Esophagus squamous epithelium (tissue), 5 donors: ENCODE measurements at places on chromosomes 13 and 19.

GRCh38 chr13:102648046-102648445 lies 46.8 kb downstream of the METTL21C start:
- DNase-seq, result no peak

DNA sequence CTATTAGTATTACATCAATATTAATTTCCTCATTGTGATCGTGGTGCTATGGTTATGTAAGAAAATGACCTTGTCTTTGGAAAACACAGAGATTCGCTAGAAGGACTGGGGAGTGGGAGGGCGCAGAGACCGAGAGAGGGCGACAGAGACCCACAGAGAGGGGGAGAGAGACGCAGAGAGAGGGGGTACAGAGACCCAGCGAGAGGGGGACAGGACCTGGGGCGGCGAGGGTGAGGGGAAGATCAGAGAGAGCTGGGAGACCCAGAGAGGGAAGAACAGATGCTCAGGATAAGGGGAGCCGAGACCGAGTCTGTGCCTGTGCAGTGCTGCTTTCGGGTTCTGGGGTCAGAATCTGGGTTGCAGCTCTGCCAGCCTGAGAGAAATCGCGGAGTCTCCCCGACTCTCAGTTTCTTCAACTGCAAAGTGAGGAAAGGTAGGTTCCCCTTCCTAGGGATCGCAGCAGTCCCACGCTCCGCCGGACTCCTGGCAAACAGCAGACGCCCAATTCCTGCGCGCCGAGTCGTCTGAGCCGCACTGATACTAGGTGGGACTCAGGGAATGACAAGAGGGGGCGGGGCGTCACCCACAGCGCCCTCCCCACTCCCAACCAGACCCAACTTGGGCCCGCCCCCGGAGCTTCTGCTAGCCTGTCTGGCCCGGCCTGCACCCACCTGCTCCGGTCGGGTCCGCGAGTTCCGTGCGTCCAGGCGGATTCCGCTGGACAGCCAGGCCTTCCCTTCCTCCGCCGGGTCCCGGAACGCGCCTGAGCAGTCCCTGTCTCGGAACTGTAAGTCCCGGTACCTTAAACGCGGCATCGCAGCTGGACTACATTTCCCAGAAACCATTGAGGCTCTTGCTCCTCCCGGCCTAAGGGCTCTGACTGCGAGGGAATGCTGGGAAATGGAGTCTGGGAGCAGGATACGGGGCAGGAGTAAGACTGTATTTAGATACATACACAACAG lies 15.3 kb downstream of the IZUMO2 start:
- DNase-seq, result no peak

DNA sequence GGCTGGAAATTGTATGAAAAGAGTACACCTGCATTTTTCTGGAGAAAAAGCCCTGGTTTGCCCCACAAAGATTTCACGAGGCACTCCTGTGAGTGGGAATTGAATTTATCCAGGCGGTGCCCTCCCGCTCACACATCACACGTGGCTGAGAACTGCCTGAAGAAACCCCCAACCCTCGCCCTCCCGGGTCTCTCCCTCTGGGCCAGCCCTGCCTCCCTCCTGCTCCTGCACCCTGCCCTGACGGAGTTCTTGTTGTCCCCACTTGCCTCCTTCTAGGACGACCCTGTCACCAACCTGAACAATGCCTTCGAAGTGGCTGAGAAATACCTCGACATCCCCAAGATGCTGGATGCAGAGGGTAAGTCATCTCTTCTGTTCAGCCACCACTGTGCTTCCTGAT lies 35.2 kb downstream of the CAPN12 start:
- DNase-seq, result no peak

DNA sequence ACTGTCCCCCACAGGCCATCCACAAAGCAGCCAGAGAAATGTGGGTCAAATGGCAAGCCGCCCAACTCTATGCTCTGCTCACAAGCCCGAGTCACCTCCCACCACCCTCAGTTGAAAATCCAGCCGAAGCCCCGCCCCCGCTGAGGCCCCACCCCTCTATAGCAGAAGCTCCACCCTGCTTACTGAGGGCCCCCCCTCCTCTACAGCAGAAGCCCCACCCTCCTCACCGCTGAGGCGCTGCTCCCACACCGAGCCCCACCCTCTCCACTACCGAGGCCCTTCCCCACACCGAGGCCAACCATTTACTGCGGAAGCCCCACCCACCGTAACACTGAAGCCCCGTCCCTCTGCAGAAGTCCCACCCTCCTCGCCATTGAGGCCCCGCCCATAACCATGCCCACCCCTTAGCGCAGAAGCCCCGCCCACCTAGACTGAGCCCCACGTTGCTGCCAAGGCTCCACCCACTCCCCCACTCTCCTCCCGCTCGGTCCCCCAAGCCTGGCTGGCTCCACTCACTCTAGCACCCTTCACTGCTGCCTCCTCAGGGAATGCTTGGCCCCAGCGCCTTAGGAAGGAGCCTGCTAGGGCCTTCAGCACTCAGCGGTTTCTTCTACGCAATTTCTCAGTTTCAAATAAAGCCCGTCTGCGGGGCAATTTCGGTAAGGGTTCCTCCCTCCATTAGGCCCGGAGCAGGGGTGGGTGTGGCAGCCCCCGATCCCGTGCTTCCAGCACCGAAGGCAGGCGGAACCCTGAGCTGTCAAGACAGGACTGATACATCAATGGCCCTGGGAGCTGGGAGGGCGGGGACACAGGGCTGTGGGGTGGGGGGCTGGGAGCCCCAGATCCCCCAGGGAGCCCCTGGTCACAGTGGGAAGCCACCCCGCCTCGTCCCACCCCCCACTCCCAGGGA lies 9.0 kb upstream of the MYDGF start:
- no peak for DNase-seq

GRCh38 chr19:10521461-10522171 lies 4.4 kb upstream of the S1PR5 start:
- DNase-seq, result no peak

DNA sequence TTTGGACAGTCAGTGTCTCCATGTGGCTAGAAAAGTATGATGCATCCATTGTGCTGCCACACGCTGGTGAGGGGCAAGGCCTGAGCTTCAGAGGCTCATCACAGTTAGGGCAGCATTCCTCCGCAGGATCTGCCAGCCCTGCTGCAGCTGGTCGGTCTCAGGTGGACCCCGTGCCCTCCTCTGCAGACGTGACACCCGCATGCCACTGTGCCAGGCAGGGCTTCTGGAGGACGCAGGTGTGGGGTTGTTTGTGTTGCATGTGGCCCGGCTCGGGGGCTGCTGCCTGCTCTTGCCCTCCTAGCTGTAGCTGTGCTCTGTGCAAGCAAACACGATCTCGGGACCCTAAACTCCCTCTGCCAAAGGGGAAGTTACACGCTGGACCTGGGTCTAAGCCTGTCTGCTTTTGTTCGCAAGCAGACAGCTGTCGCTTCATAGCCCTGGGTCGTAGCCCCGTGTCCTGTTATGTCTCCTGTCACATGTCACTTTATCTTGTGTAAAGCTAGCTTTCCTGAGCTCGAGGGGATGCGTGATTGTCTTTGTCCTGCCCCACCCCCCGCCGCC lies 45.3 kb downstream of the SLC7A9 start:
- DNase-seq, result no peak

- no peak for DNase-seq
Measured at GRCh38 chr19:51784922-51785690, 9.9 kb upstream of the FPR3 start.

DNA sequence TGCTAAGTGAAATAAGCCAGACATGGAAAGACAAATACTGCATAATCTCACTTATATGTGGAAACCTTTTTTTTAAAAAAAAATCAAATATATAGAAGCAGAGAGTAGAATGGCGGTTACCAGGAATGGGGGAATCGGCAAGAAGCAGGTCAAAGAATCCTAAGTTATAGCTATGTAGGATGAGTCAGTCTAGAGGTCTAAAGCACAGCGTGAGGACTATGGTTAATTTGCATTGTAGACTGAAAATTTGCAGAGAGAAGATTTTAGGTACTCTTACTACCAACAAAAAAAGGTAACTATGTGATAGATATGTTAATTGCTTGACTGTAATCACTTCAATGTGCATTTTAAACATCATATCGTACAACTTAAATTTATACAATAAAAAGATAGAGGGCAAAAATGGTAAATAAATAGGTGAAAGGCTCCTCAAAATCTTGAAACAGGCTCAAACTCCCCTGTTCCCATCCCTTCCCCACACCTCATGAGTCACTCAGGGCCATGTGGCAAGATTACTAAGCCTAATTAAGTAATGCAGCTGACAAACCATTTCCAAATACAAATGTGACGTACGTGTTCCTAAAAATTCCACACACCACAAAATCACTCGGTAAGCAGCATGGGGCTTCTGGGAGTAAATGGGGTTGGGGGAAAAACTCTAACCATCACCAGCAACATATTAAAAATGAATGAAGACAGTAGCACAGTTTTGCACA lies 159.0 kb downstream of the USP12 start:
- DNase-seq, result no peak

- DNase-seq, result no peak
Measured at GRCh38 chr13:50805805-50806204, 37.7 kb downstream of the DLEU7 start.

GRCh38 chr19:4815426-4816201 lies 15.9 kb downstream of the TICAM1 start:
- peak; percentile 51 for DNase-seq

GRCh38 chr13:55992145-55992544 lies 1148.6 kb upstream of the PRR20A start:
- DNase-seq, result no peak

DNA sequence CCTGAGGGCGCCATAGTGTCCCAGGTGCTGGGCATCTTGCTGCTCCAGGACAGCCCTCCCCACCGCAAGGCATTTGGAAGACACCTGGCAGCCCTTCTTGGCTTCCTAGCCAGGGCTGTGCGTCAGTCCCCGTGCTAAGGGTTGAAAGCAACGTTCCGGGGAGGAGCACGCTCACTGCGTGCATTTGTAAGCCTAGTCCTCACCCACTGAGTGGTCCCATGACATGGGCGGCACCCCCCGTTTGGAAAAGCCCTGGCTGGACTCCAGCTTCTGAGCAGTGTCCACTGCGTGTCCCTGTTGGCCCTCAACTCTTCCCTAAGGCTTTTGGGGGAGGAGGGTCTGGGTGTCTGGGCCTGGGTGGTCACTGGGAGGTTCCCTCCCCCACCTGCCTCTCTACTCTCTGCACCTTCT lies 76.3 kb upstream of the GPR183 start:
- no peak for DNase-seq

- peak; percentile 15 for DNase-seq
Measured at GRCh38 chr19:57888560-57889231, at the start of gene ZNF814. TSS of gene ZNF814 (minus strand) at chr19:57889037. CDS start at chr19:57888802, 235 bp downstream.

GRCh38 chr13:25860862-25861261 lies 191.0 kb downstream of the SHISA2 start:
- DNase-seq, result no peak

- no peak for DNase-seq
Measured at GRCh38 chr13:40652588-40652940, 13.9 kb downstream of the FOXO1 start.

- DNase-seq, result no peak
Measured at GRCh38 chr13:113043931-113044330, 61.7 kb upstream of the F7 start.

DNA sequence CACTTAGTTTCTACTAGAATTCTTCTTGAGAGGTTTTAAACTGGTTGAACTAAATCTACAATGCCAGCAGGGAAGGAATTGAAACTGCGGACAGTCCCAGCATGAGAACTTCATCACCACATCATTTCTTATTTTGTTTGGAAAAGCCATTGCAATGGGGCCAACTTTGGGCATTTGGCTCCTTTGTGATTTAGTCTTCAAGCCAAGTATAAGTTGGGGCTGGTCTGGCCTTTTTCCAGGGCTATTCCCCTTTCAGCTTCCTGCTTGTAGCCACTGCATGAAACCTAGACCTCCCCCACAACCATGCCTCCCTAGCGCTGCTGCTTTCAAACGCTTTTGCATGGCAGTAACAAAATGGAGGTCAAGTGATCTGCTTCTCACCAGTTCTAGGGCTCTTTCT lies 142.3 kb downstream of the RGCC start:
- DNase-seq, result no peak

GRCh38 chr19:57708641-57709361 lies at the start of gene ZNF154:
TSS of gene ZNF154 (minus strand) at chr19:57709204. CDS start at chr19:57708971, 233 bp downstream.
- DNase-seq, result no peak

- DNase-seq, result peak; percentile 28
Measured at GRCh38 chr19:56671613-56671994, at the start of gene ZNF835. TSS of gene ZNF835 (minus strand) at chr19:56671757. CDS start at chr19:56665198, 6,559 bp downstream.

DNA sequence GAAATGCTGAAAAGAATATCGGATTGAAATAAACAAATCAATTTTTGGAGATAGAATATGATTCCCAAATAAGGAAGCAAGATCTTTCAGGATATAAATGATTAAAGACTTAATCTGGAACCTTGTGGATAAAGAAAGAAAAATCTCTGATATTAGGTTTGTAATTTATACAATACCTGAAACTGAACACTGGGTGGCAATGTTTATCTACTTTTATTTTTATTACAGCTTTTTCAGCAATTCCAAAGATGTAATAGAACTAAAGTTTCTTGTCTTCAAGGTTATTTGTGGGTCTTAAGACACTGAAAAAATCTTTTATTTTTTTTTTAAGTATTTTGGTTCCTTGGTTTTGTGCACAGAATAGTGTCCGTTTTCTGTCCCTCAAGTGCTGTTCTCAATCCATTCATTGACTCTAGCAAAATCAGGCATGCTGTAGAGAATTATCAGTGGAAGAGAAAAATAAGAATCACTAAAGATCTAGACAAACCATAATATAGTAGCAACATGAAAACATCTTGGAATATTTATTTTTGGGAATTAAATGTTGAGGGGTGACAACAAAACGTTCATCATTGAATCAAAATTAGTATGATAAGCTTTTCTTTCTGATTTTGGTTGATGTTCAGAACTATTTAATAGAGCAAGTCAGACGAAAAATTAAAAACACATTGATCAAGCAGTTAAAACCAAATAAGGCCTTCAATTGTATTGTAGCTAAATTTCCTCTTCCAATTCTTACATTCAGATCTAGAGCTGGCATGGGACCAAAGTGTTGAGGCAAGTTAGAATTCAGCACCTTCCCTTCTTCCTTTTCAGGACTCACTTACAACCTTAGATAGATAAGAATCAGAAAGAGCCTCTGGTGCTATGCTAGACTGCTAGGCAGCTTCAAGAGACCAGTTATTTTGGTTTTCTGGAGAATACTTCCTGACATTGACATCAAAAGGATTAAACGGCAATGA lies 704.4 kb upstream of the PCDH20 start:
- DNase-seq, result no peak

DNA sequence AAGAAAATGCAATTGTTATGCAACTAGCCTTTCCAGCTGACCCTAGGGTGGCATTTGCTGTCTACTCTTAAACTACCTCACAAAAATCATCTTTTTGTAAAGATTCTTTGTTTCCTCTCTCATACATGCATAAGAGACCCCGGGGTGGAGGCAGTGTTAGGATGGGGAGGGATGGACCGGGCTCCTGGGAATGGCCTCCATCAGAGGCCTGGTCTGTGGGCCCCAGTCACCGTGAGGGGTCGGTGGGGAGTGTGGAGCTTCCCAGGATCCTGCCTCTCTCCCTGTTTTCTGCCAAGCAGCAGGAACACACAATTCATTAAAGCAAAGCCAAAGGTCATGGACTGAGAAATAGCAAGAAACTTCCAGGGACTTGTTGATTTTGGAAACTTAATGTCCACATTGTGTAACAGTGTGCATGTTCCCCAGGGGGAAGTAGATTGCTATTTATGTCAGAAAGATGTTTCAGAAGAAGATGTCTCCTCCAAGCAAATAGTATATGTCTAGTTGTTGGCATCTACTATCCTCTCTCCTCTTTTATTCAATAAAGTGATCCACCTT lies 241.4 kb downstream of the ENOX1 start:
- no peak for DNase-seq

GRCh38 chr13:60716313-60716712 lies 319.3 kb downstream of the TDRD3 start:
- DNase-seq, result no peak
